ENCODE measurements at places on chromosomes 11 and 22.

GRCh38 chr11:1084561-1085439 lies 10.1 kb downstream of the MUC2 start:
- DNase-seq = no peak

DNA sequence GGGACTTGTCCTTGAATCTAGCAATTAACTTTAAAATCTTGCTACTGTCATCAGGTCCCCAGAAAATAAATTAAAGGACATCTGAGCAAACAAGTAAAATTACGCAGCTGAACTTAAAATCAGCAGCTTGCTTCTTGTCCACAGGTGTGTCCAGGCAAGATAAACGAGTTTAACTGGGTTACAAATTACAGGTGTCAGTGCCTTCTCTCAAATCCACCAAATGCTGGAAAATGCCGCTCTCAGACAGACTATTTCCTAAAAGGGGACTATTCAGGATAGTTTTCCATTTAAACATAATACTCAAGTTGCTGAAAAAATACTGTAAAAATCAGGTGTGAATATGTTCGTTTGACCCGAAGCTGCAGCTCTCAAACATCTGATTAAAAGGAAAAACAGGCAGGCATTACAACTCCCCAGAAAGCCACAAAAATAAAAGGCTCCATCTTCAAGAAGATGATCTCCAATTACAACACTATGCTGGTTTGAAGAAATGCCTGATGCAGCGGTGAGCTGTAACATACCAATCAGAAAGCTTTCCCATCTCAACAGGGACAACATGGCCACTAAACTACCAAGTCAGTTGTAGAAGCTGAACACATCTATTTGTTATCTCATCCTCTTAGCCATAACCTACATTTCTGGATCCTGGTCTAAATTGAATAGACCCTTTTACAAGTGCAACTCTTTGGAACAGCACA lies 82.1 kb downstream of the CADM1 start:
- no peak for DNase-seq

DNA sequence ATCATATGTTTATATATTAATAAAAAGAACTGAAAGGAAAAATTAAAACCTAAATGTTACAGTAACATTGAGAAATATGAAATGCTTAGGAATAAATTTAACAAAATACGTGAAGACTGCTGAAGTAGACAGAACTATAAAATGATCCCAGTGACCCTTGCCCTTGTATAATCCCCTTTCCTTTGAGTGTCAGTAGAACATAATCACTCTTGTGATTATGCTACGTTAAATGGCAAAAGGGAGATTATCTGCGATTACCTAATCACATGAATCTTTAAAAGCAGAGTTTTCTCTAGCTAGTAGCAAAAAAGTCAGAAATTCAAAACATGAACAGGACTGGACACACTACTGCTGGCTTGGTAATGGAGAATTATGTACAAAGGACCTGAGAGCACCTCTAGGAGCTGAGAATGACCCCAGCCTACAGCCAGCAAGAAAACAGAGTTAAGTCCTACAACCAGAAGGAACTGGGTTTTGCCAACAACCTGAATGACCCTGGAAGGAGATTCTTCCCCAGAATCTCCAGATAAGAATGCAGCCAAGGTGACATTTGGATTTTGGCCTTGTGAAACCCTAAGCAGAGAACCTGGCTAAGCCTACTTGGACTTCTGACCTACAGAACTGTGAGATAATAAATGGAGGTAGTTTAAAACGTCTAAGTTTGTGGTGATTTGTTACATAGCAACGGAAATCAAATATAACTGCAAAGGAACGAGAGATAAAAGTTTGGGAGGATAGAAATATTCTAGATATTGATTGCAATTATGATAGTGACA lies 157.2 kb downstream of the ATG16L2 start:
- DNase-seq = no peak

- DNase-seq = no peak
These were observed 305.5 kb downstream of the DDX10 start for GRCh38 chr11:108970221-108970991.

- DNase-seq = peak; percentile 46
These were observed 20.7 kb upstream of the NAV2 start for GRCh38 chr11:19691815-19692500.

DNA sequence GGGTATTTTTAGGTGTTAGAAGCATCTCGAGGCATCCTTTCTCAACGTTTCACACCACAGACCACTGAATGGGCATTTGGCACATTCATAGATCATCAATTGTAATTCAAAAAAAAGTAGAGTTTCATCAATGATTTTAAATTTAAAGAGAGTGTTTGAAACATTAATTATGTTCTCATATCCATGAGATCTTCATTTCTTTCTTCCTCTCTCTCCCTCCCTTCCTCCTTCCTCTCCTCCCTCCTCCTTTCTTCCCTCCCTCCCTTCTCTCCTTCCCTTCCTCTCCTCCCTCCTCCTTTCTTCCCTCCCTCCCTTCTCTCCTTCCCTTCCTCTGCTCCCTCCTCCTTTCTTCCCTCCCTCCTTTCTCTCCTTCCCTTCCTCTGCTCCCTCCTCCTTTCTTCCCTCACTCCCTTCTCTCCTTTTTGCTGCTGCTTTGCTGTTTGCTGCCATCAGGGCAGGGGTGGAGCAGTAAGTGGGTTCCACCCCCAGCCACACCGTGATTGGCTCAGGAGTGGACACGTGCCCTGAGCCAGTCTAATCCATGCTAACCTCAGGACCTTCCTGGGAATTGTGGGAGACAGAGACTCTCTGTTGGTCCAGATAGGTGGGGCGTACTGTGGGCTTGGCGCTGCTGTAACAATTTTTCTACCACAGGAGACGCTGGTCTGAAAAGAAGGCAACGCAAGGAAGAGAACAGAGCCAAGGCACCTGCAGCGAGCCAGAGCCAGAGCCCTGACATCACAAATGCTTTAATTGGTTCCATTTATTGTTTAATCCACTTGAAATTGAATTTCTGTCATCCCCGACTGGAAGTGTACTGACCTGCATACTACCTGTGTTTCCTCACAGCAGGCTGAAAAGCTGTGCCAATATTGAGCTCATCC lies 33.7 kb upstream of the APOBEC3A start:
- DNase-seq = peak; percentile 93

- DNase-seq = no peak
These were observed 115.9 kb downstream of the C11orf65 start for GRCh38 chr11:108351468-108351867.

DNA sequence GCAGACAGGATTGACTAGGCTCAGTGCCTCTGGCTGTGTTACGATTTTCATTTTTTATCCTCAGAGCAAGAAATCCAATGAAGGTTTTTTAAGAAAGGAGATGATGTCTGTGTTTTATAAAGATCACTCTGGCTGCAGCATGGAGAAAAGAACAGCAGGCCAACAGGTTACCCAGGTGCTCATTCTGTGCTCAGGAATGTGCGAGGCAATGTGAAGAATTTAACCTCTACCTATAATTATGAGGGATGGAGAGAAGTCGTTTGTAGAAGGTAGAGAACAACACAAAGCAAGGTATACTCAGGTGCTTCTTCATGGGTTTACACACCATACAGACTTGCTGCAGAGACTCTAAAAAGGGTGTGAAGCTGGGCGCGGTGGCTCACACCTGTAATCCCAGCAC lies 10.0 kb upstream of the RTCB start:
- no peak for DNase-seq

DNA sequence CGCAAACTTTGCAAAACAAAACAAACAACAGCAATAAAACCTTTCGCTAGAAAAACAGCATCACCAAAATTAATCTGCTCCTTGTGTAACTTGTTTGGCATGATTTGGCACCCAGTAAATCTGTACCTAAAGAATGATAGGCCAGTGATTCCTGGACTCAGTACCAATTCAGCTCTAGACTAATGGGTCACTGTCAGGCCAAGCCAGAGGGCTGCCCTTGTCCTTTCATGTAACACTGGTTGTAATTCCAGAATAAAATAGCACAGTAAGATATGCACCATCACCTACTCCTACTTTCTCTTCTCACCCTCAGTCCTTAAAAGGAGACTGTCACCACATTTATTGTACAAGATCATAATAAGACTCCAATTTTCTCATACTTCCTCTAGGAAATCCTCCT lies 341.6 kb upstream of the PITPNB start:
- DNase-seq = no peak

- DNase-seq = no peak
These were observed 380.6 kb downstream of the CADM1 start for GRCh38 chr11:115123641-115124040.

DNA sequence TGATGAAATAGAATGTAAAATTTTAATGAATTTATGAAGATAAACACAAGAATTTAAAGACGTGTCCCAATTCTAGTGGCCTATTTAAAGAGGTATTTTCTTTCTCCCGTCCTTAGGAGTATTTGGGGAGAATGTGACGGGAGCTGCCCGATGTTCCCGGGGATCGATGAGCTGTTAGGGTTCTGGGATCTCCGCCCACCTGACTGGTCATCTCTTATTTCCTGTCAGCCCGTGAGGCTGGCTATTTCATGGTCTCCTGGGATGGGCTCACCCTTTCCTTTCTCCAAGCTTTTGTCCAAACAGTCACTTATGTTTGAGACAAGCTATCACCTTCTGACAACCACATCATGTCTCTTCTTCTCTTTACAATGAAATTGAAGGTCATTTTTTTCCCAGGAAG lies 16.9 kb upstream of the CLMP start:
- DNase-seq = no peak

GRCh38 chr11:1047595-1048156 lies 11.2 kb upstream of the MUC6 start:
- DNase-seq = no peak

DNA sequence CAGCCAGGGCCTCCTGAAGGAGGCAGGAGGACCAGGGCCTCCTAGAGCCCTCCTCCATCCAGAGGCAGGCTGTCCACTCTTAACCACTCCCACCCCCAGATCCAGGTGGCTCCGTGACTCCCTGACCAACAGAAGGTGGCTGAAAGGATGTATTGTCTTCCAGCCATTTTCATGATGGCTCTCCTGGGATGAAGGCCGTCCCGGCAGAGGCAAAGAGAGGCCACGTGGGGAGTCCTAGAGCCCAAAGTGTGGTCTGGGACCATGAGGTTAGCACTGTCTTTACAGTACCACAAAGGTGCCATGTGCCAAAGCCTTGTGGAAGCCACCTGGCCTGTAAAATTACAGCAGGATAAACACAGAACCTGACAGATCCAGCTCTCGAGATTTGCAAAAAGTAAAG lies 42.3 kb downstream of the DUSP8 start:
- DNase-seq = no peak
